ENCODE measurements at places on chromosomes 3 and 15.

- DNase-seq: no peak
These were observed 14.7 kb upstream of the RYR3 start for GRCh38 chr15:33296050-33296449.

- DNase-seq: no peak
These were observed 206.4 kb downstream of the NAALADL2 start for GRCh38 chr3:175065497-175065896.

DNA sequence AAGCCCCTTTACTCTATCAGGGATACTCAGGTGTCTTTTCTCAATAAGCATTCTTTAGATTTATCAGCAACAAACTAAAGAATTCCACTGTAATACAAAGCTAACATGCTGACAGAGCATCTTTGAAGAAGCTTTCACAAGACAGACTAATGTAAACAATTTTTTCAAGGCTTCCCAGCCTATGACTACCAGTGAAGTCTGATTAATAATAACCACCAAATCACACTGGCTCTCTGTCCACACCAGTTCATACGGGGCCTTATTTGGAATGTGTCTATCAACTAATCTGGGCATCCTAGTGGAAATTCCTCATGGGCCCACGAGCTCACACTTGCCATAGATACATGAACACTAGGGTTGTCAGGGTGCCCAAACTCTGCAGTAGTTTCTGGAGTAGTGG, 84.5 kb downstream of the EFL1 start:
- peak; percentile 85 for DNase-seq

GRCh38 chr15:40702077-40702476, 7.1 kb downstream of the RAD51 start:
- peak; percentile 34 for DNase-seq

DNA sequence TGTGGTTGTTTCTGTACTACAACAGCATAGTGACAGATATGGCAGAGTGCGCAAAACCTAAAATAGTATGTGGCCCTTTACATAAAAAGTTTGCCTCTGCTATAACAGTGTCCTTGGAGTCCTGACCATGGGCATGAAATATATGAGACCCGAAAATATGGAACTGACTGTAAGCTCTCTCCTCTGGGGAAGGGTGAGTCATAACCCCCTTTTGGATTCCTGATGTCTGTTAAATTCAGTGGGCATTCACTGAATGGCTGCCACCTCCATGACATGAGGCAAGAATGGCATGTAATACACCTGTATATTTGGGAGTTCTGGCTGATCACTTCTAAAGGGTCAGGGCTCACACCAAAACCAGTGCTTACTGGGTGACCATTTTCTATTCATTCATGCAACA, 6.1 kb downstream of the TBC1D2B start:
- DNase-seq: no peak

DNA sequence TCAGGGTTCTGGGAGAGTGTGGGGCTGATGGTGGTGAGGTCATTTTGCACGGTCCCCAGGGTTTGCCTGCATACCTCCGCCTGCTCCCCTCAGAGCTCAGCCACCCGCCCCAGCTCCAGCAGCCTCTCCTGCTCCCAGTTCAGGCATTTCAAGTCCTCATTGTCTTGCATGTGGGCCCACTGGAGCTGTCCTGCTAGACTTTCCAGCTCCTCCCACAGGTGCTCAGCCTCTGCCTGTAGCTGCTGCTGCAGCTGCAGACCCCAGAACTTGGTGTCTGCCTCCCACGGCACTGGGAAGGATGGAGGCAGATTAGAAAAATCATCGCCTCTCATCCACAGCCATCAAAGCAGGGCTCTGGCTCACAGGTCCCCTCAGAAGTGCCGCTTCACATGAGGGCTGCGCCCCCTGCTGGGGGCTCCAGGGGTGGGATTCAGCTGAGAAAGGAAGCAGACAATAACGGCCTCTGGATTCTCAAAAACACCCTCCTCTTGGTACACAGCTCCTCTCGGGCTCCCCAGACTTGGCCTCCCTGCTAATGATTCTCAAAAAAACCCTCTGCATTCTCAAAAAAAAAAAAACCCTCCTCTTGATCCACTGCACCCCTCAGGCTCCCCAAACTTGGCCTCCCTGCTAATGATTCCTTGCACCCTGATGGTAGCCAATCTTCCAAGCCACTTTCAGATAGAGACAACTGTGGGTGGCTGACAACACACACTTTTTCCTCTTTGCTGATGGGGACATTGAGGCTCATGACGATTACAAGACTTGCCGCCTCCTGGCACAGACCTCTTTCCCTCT, 89.3 kb upstream of the C2CD4B start:
- peak; percentile 67 for DNase-seq

- no peak for DNase-seq
These were observed 19.7 kb downstream of the MGLL start for GRCh38 chr3:127802606-127803005.

- DNase-seq: no peak
These were observed 13.0 kb downstream of the TERC start for GRCh38 chr3:169751875-169752274.

DNA sequence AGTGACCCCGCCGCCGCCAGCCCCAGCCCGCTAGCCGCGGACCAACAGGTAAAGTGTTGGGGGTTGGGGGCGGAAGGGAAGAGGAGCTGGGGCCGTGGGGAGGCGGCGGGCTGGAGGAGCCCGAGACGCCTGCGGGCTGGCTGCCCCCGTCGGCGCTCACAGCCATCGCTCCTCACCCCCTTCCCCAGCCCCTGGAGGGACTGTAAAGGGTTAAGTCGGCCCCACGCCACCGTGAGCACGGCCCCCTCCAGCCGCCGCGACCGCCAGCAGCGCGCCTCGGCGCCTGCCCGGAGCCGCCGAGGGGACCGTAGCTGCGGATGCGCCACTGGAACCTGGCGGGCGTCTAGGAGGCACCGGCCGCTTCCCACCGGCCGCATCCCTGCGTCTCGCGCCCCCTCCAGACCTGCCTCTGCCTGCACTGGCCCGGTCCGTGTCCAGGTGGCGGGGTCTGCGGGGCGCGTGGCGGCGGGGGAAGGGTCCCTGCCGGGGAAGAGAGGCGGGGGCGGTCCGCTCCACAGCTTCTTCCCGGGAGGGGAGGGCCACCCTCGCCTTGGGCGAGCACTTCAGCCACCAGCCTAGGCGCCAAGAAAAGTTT, 522 bp downstream of the MED12L start:
- peak; percentile 41 for DNase-seq

GRCh38 chr3:101992863-101993262, 143.5 kb downstream of the NFKBIZ start:
- no peak for DNase-seq

GRCh38 chr3:66567077-66567476, 66.3 kb upstream of the LRIG1 start:
- DNase-seq: no peak
